ENCODE measurements at places on chromosomes 5 and 9.

GRCh38 chr9:11159318-11159862 is 546.6 kb upstream of the PTPRD start:
- DNase-seq: no peak

DNA sequence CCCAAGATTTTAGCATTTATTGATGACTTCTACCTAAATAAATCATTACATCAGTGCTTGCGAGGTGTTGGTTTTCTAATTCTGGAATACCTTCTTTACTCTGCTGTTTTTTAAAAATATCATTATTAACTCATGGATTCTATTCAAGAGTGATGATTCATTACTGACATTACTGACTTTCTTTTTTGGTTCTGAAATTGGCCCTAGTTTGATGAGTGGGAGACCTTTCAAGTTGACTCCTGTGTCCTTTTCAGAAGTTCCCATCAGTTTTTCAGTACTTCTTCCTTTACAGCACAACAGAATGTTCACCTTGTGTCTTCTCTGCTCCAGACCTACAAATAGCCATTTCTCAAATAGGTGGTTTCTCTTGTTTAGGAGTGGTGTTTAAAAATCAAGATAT is 114.1 kb downstream of the PCSK5 start:
- DNase-seq: no peak

- peak; percentile 46 for DNase-seq
Observed at GRCh38 chr5:16713386-16713928, 96.7 kb upstream of the RETREG1 start.

DNA sequence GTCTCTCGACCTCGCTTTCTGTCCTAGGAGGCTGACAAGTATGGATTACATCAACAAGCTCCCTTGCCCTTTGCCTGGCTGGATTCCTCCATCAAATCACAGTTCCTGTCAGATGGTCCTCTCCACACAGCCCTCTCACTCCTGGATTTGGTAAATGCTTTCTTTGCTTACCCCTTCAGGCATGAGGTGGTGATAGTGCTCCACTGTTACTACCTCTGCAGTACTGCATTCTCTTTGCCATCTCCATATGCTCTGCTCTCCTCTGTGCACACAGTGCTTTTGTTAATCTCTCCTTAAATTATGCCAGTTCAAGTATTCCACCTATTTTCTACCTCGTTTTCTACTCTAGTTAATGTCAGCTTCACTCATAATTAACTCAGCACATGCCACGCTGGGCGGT is 279.2 kb downstream of the DMAC1 start:
- DNase-seq: no peak

DNA sequence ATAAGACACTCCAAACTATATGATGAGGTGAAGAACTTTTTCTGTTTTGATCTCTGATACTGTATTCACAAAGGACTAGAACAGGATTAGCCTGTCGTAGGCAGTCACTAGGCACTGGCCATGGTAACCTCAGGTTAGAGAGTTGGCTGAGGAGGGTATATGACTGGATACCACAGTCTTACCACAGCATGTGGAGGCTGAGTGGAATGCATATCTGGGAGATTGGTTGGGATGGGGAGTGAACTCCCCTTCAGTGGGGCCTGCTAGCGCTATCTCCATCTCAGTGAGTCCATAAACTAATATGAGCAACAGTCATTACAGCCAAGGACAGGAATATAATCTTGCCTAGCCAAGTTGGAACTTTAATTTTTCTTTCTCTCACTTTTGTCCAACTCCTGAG is 339.1 kb downstream of the SPATA31D1 start:
- no peak for DNase-seq

- DNase-seq: no peak
Observed at GRCh38 chr5:82785882-82786509, 291.2 kb downstream of the TMEM167A start.

DNA sequence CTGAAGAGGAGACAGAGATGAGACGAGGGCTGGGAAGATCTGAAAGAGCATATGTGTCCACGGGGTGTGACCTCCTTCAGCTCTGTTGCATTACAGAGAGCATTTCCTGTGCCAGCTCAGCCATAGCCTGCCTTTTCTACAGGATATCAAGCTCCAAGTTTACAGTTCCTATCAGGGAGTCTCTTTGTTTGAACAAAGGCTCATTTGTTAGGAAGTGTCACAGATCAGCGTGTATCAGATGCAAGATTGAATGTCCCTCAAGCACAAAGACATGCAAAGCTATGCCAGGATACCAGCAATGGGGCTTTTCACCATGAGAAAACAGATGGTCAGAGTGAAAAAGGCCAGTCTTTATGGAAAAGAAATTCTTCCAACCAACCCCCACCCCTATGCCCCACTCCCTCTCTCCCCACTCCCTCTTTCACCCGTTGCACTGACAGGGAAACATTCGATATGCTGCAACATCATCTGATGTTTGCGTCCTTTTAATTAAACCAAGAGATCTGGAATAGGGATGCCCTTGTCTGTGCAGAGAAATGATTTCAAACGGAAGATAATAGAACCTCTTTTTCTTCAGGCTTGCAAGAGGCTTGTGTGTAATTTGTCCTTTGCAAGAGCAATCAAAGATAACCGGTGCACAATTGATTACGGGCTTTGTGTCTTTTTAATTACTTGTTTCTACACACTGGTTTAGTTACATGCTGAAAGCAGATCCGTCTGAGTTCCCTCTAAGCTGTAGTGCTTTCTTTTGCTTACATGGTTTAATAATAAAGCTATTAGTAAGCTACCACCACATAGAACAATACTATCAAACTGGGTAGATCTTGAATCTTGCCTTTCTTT is 263.1 kb upstream of the RGMB start:
- peak; percentile 55 for DNase-seq

DNA sequence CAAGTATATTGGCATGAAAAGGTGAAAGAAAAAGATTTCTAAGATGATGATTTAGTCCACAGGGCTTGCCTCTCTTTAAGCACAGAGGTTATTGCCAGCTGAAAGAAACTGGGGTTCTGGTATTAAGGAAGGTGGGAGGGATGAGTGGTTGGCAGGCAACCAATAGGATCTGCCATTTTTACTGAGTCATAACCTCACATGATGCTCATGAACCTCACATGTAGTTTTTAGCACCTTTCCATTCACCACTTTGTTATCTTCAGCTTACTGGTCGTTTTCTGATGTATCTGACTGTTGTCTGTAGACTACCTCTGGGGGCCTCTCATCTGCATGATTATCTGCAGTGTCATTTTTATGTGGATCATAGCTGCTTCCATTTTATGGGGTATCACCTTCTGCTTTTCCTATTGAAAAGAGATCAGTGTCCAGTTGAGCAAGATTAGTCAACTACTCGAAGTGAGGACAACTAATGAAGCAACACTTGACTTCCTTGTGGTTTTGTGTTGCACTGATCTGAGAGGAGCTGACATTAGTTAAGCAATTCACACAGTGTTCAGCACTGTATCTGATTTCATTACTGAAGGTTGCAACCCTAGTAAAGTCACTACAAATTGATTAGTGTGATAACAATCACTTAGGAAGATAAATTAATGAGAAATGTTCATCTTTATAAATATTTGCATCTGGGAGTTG is 186.3 kb downstream of the SGCD start:
- DNase-seq: no peak

DNA sequence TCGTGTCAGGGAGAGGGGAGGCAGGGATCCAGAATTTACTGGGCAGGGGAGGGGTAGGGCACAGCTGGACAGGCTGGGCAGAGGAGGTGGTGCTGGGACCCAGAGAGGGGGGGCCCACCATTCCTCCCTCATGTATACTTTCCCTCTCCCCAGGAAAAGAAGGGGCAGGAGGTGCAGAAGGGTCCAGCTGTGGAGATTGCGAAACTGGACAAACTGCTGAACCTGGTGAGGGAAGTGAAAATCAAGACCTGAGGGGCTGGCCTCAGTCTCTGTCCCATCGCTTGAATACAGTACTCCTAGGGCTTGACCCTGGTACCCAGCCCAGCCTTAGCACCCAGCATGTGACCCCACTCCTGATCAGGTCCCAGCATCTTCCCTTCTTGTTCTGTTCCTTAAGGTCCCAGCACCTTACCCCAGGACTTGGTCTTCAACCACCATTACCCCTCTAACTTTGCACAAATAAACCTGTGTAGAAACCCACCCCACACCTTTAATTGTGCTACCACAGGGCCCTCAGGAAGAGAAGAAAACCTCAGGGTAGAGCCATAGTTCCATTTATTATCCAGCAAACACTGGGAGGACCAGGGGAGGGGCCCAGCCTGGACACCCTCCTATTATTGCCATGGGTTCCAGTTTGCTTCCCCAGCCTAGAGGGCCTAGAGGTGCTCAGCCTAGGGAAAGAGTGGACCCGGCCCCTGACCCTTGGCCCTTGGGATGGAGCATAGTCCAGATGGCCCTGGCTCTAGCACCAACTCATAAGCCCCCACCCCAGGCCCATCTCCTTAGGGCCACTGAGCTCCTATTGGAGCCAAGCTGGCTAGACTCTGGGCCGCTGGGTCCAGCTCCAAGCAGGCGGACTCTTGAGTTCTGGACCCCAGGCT is 2.0 kb downstream of the ENHO start:
- no peak for DNase-seq

DNA sequence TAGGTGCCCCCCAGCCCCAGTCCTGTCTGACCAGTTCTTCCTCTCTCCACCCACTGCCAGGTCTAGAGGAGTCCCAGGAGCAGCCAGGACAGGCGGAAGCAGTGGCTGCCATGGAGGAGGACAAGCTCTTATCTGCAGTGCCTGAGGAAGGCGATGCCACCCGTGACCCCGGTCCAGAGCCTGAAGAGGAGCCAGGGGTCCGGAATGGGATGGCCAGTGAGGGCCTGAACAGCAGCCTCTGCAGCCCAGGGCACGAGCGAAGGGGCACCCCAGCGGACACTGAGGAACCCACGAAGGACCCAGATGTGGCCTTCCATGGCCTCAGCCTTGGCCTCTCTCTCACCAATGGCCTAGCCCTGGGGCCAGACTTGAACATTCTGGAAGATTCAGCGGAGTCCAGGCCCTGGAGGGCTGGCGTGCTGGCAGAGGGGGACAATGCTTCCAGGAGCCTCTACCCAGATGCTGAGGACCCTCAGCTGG is 13.8 kb downstream of the PSD2 start:
- DNase-seq: no peak

GRCh38 chr9:126619361-126620135 is 5.8 kb downstream of the LMX1B start:
- DNase-seq: no peak

- DNase-seq: no peak
Observed at GRCh38 chr9:113711251-113711650, 164.9 kb upstream of the ZNF618 start.

- no peak for DNase-seq
Observed at GRCh38 chr9:101968392-101968791, 229.9 kb upstream of the GRIN3A start.

- no peak for DNase-seq
Observed at GRCh38 chr9:3857091-3857490, 331.3 kb upstream of the RFX3 start.

GRCh38 chr5:173410459-173411233 is 82.4 kb upstream of the STC2 start:
- peak; percentile 40 for DNase-seq

GRCh38 chr5:123610665-123611405 is 98.9 kb downstream of the CSNK1G3 start:
- peak; percentile 66 for DNase-seq

DNA sequence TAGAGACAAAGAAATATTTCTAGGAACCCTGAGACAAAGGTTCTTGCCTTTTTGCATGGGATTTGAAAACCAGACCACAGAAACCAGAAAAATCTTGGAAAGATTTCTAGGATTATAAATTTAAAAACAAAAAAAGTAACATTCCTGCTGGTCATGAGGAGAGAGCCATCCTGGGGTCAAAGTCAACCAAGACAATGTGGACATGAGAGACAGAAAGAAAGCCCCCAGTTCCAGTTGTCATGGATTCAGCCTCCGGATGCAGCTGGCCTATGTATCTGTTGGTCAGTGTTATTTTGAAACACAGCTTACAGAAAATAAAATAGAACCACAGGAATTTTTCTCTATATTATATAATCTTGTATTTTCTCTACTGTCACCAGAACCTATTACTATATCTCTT is 24.4 kb upstream of the RGMB start:
- DNase-seq: no peak

DNA sequence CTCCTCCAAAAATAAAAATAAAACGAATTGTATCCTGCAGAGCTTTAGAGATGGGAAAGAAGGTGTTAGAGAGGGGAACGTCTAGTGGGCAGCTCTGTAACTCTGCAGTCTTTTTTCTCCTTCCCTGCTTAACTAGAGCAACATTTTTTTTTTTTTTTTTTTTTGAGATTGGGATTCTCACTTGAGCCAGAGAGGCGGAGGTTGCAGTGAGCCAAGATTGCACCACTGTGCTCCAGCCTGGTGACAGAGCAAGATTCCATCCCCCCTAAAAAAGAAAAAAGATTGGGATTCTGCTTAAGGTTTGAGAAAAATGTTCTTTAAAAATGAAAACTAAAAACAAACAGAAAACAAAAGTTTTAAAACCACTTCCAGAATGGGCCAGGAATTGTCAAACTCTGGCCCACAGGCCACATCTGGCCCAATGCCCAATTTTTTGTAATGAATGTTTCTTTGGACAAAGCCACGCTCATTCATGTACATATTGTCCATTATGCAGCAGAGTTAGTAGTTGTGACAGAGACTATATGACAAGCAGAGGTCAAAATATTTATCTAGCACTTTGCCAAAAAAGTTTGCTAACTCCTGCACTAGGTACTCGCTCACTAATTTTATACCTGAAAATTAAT is 98.5 kb downstream of the ZCCHC7 start:
- DNase-seq: no peak
